ENCODE measurements at places on chromosomes 5 and 9. TPM values are rescaled to one million over a fixed set of nuclear protein-coding genes. Genes with fewer than 3 reads are reported as not detected.

- no peak for ATAC-seq
These were observed 112.2 kb downstream of the MAST4 start for GRCh38 chr5:66708368-66708767.

PCAT7 gene
- not detected for total RNA-seq

DNA sequence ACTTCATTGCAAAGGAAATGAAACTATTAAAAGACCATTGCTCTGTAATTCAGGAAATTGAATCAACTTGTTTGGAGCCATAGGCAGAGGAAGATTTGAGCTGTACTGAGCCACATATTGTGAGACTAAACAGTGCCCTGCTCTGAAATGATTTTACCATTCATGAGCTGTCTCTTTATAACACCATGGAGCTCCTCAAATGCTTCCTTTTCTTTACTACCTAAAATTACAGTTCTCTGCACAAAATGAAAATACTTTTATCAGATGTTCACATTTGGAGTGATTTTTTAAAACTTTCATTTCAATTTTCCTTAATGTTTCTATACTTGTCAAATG, 97.9 kb downstream of the NLN start:
- no peak for ATAC-seq

GRCh38 chr5:77145666-77146065, 58.6 kb upstream of the ZBED3 start:
- no peak for ATAC-seq

Measured in gastroesophageal sphincter (tissue), 4 donors.